ENCODE measurements at places on chromosomes 12 and 14.

DNA sequence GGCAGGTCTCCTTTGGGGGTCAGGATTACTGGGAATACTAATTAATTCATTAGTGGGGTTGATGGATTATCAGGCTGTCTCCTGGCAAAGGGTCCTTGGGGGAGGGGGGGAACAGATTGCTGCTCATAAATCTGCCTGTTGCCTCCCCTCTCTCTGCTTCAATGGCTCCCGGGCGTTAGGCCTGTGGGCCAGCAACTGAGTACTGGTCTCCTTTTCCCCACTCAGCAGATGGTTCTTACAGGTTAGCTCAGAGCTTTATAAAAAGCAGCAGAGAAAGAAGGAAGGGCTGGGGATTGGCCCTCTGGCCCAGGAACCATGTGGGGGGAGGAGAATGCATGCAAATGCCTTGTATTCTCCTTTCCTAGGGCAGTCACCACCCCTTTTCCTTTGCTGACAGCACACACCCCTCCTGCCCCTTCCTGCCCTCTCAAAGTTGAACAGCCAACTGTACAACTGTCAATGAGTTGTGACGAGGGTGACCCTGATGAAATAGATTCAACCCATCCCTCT lies 2.3 kb upstream of the NEUROD4 start:
- DNase-seq, result no peak

GRCh38 chr14:59117754-59118528 lies 70.5 kb upstream of the DAAM1 start:
- DNase-seq, result no peak

DNA sequence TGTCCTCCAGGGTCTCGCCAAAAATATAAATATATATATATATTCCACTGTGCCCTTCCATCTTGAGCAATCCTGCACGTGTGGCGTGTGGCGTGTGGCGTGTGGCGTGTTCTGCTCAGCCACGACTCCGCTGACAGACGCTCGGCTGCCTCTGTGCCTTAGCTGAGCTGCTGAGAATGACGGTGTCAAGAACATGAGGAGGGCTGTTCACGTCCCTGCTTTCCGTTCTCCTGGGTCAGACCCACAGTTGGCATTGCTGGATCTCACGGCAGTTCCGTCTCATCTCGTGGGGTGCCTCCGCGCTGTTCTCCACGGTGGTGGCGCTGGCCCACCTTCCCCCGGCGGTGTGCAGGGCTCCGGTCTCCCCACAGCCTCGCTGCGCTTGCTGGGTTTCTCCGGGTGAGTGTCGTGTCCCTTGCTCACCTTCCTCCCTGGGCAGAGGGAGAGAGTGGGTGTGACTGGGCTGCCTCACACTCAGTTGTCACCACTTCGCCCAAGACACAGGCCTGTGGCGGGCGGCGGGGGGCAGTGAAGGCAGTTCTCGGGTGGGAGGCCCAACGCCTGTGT lies 9.4 kb downstream of the GPR132 start:
- no peak for DNase-seq

DNA sequence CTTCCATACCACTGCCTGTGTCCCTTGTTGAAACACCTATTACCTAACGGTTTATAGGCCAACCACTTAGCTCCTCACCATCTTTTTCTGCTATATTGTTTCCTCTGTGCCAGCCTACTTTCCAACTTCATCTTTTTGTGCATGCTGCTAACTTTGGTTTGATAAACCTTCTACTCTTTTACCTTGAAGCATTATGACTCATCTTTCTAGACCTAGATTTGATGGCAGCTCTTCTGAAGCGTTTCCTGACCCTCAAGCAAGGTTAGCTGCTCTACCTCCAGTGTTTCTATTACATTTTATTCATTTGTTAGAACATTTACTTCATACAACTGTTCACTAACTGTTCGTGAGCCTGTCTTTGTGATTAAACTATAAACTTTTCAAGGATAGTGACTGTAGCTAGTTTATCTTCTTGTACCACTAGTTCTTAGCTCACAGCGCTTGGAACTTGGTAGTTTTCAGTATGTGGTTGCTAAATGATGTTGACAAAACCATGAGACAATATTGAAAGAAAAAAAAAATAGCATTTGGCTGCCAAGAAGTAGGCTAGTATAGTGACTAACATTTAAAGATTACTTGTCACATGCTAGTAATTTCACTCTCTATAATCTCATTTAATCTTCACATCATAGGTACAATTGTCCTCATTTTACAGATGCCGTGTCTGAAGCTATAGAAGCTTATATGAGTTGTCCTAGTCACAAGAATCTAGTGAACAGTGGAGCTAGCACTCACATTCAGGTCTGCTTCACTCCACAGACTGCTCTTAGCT lies 79.5 kb downstream of the APAF1 start:
- DNase-seq, result no peak

DNA sequence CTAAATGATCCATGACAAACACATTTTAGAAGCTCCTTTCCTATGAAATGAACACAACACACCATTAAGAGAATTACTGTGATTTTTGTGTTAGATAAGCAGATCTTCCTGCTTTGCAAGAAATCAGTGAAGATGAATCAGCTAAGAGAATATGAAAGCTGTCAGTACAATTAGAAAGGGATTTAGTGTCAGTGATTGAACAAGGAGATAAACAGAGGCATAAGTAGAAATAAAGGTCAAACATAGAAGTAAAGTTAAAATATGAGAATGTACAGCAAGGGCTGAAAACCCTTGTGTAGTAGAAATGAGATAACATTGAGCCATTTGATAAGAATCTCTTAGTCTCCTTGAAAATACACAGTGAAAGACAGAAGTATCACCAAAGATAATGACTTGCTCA lies 21.4 kb upstream of the SLC16A7 start:
- no peak for DNase-seq

GRCh38 chr12:11756523-11756922 lies 107.0 kb downstream of the ETV6 start:
- no peak for DNase-seq

DNA sequence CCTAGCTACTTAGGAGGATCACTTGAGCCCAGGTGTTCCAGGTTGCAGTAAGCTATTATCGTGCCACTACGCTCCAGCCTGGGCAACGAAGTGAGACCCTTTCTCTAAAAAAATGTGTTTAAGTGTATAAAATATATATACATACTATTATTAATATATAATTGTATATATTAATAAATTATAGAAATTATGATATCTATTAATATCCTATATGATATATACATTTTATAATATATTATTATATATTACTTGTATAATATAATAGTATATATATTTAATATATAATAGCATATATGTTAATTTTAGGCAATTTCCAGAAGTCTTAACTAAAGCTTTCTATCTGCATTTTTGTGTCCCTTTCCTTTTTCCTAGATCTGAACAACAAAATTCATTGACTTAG lies 12.3 kb downstream of the ALDH1L2 start:
- DNase-seq, result no peak

GRCh38 chr14:36096090-36096489 lies 80.4 kb downstream of the PTCSC3 start:
- DNase-seq, result no peak

DNA sequence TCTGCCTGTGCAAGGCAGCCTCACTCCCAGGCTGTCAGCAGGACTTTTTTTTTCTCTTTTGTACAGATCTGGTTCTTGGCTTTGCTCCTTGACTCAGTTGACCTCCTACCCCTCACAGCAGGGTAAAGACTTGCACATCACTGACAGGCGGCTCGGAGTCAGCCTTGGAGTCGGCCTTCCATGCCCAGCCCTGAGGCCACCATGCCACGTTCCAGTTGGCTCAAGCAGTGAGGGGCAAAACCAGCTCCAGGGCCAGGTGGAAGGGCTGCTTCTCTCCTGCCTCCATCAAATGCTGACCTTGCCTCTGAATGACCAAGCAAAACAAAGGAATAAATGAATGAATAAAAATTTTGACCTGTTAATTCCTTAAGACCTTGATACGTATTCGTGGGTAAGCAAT lies 27.6 kb downstream of the JAG2 start:
- DNase-seq, result no peak

DNA sequence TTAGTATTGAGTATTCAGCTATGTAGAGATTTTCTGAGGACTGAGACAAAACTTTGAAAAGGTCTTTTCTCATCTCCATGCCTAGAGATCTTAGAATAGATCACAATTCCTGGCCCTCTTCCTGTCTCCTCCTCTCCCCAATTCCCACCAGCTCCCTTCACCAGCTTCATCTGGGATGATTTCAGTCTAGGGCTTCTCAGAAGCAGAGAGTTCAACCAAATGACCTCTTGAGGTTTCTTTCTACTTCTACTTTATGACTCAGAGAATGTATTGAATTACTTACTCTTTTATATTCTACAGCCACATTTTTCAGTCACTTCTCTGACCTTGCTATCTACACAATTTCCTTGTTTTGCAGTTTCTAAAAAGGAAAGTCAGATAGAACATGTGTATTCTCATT lies 19.4 kb upstream of the SNX6 start:
- peak; percentile 73 for DNase-seq

DNA sequence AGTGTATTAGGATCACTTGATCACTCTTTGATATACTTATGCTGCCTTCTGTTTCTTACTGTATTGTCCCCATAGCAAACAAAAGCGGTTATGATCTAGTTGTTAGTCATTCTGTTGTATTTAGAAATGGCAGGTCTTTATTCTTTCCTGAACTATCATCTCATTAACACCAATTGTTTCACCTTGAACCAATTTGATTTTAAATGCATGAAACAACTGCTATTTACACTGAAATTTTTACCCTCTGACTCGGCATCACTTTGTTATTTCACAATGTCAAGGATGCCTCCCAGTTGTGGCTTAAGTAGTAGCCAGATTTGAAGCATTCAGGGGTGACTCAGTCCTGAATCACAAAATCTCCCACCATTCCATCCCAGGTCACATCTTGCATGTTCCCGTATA lies 303.5 kb downstream of the EGLN3 start:
- DNase-seq, result peak; percentile 83

GRCh38 chr12:90921536-90921935 lies 33.4 kb downstream of the CCER1 start:
- no peak for DNase-seq

GRCh38 chr12:43812926-43813325 lies 6.8 kb upstream of the TWF1 start:
- peak; percentile 63 for DNase-seq

DNA sequence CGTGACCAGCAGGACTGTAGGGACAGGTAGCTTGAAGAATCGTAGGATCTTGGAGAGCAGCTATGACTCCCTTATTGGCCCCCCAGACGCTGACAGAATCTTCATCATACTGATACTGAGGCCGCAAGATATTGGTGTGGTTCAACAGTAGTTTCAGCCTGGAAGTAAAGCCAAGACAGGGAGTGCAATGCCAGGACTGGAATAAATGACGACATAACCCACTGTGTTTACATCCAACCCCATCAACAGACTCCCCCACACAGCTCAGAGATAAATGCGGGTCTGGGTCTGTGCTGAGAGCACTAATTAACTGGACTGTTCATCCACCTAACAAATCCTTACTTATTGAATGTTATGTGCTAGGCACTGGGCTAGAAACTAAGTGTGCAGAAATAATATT lies 16.6 kb downstream of the NOXRED1 start:
- no peak for DNase-seq

GRCh38 chr12:85559536-85559935 lies 276.7 kb downstream of the RASSF9 start:
- no peak for DNase-seq

GRCh38 chr12:51028126-51028812 lies 2.1 kb upstream of the SLC11A2 start:
- peak; percentile 15 for DNase-seq

DNA sequence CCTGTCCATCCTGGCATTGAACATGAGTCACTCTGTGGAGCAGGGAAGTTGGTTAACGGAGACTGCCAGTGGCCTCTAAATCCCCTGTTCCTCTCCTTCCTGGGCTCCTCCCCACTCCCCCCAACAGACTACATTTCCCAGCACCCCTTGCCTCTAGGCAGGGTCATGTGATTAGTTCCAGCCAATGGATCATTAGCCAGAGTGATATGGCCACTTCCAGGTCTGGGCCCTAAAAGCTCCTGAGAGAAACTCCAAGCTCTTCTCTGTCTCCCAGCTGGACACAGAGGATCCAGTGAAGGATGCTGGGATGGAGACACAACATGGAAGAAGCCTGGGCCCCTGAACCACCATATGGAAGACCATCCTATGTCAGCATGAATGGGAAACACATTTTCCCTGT lies 54.4 kb upstream of the RFLNA start:
- DNase-seq, result no peak

DNA sequence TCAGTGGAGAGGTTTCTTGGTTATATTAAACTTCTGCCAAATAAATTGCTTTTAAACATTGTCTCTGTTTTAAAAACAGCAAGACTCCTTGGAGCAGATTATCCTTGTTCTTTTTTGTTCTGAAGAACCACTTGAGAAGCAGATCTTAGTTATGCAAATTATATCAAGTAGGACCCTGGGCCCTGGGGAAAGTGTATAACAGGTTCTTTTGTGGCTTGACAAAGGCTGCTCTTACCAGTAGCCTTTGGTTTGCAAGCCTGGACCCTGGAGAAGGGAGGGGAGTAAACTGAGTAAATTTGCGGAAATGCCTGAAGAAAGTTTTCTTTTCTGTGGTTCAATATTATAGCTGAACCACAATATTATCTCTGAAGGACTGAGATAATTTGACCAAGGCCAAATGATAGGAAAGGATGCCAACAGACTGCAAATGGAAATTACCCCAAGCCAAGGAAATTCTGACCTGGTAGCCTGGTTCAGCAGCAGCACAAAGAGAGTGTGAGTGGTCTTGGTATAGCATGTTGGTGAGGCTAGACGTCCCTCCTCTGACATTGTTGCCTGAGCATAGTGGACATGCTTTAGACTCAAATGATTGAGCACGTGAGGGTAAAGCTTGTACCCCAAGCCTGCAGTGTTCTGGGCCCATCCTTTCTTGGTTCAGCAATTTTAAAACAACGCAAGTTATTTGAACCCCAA lies 30.4 kb upstream of the SIX1 start:
- no peak for DNase-seq

DNA sequence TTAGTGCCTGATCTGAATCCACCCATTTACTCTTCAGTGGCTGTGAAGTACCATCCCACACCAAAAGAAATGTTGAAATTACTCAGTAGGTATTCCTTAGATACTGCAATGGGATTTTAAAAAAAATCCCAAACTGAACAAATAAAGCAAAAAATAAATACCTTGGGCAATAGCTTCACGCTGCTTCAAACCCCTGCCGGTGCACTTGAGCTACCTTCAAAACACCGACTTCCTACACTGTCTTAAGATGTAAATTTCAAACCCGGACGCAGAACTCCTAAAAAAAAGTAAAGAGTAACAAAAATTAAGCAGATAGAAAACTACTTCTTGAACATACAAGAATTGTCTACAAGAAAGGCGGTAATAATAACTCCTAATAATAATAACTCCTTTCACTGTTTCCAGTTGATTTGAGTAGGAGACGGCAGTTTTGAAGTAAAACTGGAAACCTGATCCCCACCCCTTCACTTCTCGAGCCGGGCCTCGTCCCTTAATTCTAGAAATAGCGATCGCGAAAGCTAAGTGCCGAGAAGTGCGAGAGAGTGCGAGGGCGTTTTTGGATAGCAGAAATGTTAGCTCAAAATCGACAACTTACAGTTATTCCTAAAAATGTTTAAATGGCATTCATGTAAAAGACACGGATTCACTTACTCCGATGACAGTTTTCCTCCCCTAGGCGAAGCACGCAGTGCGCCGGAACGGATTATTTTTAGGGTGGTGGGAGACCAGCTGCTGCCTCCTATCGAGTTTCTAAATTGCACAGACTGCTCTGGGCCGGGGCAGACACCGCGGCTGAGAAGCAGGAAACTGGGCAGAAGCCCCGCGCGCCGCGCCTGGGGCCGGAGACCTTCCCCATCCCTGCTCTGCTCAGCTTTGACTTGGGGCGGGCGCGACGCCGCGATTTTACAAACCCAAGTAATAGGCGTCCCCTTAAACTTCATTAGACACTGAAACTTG lies at the start of gene ABCC9:
Gene ABCC9 (minus strand): TSS at position 878 of the 957 bp plus-strand sequence. CDS start 4,752 bp downstream, outside the sequence.
- DNase-seq, result no peak
